ENCODE measurements at places on chromosomes 7 and 10.

- DNase-seq: no peak
Observed at GRCh38 chr7:117210397-117210796, 112.5 kb downstream of the WNT2 start.

GRCh38 chr10:33164060-33164709, 170.3 kb downstream of the NRP1 start:
- no peak for DNase-seq

- no peak for DNase-seq
Observed at GRCh38 chr10:85280014-85280413, 951.6 kb downstream of the CCSER2 start.

DNA sequence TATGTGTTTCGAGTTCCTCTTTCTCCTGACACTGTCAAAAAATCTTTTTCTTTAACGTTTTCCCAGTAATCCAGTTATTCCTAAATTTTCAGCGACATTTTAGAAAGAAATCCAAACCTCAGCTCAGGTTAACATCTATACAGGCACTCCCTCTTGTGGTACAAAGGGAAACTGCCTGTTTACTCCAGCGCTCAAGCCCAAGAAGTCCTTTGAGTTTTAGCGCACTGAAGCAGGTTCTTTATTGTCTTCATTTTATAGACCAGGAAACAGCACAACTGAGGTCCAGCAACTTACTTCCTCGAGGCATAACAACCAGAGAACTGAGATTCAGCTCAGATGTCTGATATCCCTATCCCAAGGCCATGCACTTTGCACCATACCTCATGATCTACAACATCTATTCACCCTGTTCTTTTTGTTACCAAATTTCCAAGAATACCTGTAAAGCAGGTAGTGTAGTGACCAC, 287.2 kb upstream of the MKLN1 start:
- no peak for DNase-seq

GRCh38 chr10:132360766-132361447, 28.9 kb downstream of the LRRC27 start:
- DNase-seq: peak; percentile 58

DNA sequence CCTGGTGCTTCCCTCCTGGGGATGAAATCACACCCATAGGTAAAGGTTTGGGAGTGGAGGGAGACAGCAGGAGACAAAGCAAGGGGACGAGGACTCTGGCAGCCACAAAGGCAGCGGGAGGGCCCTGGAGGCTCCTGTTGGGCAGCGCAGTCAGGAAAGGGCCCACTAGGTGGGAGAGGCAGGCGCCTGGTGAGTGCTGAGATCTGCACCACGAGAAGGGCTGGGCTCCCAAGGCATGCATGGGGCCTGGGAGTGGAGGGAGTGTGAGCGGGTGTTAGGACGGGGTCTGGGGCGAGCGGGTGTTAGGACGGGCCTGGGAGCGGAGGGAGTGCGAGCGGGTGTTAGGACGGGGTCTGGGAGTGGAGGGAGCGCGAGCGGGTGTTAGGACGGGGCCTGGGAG, 13.0 kb downstream of the GET4 start:
- DNase-seq: no peak

GRCh38 chr7:108825581-108825909, 255.9 kb downstream of the DNAJB9 start:
- DNase-seq: no peak

DNA sequence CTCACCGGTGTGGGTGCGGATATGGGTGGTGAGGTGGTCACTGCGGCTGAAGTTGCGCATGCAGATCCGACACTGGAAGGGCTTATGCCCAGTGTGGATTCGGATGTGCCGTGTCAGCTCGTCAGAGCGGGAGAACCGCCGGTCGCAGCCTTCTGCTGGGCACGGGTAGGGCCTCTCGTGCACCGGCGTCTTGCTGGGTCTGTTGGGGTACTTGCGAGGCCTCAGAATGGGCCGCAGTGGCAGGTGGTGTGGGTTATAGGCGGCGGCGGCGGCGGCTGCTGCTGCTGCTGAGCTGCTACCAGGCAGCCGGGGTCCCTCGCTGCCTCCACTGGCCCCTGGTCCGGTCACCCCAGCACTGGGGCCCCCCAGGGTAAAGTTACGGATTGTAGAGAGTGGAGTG, 2.7 kb downstream of the EGR2 start:
- DNase-seq: no peak

- DNase-seq: no peak
Observed at GRCh38 chr10:7417807-7418206, 7.0 kb upstream of the SFMBT2 start.

GRCh38 chr10:7186387-7187018, 224.3 kb downstream of the SFMBT2 start:
- no peak for DNase-seq

DNA sequence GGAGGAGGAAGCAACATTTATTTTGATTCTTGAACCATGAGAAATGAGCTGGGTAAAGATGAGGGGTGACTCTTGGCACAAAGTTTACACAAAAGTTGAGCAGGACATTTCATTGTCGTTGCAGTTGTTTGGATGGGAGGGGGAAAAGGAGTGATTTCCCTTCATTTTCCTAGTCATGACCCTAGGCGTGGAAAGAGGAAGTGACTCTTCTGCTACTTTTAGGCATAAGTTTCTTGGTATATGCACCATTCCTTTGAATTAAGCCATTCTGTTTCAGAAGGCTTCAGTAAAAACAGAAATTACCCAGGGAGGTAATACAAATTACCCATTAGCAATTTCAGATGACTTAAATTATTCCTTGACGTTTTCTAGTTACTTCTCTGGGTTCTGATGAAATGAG, 113.9 kb upstream of the FAM171A1 start:
- DNase-seq: no peak

DNA sequence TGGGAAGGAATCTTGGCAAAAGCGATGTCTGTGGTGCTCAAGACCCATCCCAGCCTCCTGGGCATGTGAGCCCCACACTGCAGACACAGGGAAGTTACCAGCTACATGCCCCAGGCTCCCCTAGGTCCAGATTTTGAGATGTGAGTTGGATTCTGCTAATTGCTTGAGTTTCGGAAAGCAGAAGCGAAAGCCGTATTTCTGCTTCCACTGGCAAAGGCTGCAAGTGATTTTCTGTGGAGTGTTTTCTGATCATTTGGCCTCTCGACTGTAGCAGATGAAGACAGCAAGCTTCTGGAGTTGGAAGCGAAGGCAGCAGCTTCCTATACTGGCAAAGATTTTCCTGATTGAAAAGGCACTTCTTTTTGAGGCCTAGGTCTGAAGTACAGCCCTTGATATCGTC, 29.6 kb downstream of the ANKRD16 start:
- DNase-seq: no peak

All from sciatic nerve (tissue), 2 donors.